ENCODE measurements at places on chromosomes 6 and 20.

- peak; percentile 65 for DNase-seq
Observed at GRCh38 chr6:12343122-12343439, 52.9 kb downstream of the EDN1 start.

DNA sequence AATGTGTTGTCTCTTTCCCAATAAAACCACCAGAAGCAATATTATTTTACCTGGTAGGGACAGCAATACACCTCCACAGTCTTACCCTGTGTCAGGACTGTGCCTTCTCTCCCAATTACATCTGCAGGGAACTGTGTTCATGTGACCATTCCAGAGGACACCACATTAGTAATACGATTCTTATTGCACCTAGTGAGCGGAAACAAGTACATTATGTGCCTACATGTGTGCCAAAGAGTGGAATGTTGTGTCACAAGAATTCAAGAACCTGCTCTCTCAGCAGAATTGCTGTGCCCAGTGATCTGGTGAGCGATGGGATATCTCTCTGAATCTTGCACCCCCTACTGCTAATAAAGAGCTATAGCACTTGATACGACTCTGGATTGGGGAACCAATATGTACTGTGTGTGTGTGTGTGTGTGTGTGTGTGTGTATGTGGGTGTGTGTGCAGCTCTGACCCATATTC, 57.4 kb upstream of the FOXC1 start:
- no peak for DNase-seq

- peak; percentile 33 for DNase-seq
Observed at GRCh38 chr6:46056906-46057529, 41.4 kb upstream of the CLIC5 start.

- no peak for DNase-seq
Observed at GRCh38 chr6:36977470-36977941, 8.5 kb downstream of the MTCH1 start.

DNA sequence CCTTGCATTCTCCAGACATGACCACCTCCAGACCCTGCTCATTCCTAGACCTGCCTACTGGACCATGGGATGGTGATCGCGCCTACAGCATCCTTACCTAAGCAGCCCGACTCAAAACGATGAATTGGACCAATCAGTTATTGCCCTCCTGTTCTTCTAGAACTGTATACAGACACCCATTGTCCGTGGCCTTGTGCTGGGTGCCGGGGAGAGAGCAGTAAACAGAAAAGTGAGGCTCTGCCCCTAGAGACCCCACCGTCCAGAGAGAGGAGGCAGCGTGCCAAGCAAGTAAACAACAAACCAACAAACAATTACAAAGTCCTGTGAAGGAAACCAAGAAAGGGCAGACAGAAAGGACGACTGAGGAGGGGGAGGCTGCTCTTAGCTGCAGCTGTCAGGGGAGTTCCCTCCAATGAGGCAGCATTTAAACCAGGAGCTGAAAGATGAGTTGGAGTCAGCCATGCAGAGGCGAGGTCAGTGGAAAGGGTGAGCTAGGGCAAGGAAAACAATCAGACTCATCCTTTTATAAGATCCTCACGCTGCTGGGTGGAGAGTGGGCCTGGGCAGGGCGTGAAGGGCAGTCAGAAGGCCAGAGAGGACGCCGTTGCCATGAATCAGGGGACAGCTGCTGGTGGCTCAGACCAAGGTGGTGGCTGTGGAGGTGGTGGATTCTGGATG, 37.6 kb upstream of the BLCAP start:
- DNase-seq = no peak

DNA sequence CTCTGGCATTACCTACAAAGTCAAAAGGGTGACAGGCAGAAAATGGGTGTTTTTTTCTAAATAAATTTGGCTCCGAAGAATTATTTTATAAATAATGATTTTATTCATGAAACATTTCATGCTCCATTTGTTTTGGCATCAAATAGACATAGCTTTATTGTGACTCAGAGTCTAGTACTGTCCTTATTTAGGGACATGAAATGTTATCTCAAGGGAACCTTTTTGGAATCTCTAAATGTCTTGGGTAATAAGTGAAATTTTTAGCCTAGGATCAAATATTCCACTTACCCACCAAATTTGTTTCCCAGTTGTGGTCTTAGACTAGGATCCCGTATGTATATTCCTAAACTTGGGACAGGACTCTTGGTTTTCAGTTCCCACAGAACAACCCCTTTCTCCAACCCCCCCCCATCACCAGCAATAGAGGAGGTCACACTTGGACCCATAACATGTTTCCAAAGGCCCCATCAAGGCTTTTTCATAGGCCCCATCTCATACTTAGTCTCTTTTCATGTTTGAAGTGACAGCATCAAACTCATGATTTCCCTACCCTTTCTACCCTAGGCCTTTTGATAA, 81.8 kb downstream of the JAG1 start:
- DNase-seq = no peak

DNA sequence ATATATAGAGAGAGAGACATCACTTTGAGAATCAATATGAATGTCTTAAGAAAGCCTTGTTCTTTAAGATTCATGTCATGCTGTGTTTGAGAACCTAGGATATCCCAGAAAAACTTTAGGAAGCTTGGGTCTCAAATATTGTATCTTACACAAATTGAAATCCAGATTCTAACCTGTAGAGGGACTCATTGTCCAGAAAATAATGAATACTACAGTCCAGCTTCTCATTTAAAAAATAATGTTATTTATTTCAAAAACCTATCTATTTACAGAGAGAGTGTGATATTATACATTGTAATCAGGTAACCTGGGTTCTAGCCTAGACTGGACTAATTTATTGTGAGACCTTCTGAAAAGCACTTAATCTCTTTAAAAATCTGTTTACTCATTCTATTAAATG, 4.2 kb downstream of the RFX6 start:
- no peak for DNase-seq

DNA sequence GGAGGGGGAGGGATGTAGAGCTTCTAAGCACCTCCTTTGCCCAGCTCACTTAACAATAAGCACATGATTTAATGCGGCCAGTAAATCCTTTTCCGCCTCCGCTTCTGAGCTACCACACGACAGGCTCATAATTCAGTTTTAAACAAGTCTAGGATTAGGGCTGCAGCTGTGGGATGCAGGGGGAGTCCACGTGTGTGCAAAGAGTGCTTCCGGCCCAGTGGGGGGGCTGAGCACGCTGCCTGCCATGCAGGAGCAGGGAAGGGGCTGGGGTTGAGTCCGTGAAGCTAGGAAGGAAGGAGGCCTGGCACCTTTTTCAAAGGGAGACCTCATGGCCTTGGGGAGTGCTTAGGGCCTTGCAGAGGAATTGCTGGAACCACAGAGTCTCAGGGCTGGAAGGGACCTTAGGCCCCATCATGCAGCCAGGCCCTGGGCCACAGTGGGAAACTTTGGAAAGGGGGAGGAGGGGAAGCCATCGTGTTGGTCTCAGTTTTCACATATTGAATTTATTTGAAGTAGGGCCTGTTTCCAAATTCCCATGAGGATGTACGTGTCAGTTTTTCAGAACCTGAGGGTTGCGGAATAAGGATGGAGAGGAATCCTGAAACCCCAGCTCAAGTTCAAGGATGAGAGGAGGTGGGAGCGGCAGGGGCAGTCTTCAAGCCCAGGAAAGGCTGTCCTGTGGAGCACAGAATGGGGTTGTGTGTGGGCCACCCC, 96.1 kb downstream of the VEGFA start:
- peak; percentile 74 for DNase-seq

DNA sequence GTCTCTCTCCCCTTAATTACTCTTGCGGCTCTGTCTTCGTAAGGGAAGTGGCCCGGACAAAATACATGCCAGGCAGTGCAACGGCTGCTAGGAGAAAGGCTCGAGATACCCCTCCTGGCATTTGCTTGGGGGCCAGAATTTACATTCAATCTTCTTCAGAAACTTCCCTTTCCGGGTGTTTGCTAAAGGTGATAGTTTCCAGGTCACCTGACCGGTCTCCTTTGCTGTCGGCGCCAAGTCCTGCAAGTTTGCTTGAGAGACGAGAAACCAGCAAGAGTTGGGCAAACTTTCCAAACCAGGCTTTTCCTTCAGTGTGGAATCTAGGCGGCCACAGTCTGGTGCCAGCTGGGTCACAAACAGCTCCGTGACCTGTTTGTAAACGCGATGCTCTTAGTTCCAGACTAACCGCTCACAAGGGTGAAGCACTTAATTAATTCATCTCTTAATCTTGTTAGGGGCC, 563 bp upstream of the SRSF3 start:
- DNase-seq = peak; percentile 56

DNA sequence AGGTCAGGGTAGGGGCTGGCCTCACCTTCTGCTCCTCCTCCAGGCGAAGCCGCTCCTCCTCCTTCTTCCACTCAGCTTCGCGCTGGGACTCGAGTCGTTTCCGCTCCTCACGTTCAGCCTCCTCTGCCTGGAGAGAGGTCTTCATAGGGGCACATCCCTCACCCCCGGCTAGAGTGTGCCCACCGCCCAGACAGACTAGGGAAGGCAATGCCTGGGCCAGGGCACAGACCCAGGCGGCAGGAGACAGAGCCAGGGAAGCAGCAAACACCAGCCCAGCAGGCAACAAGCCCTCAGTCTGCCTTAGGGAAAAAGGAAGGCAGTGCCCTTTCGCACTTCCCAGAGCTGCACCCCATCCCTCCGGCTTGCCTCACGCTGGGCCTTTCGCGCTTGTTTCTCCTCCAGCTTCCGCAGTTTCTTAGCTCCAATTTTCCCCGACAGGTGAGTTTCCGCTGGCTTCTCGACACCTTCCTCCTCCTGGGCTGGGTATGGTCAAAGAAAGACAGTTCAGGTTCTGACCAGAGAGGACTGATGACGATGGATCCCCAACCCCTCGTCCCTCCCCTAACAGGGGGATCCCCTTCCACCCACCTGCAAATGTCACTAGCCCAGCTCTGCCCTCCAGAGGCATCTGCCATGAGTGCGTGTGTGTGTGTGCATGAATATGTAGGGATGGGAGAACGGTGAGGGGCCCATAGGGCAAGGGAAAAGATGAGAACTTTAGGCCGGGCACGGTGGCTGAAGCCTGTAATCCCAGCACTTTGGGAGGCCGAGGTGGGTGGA, 4.3 kb downstream of the DDRGK1 start:
- no peak for DNase-seq

- no peak for DNase-seq
Observed at GRCh38 chr6:8389036-8389818, 46.1 kb downstream of the SLC35B3 start.

DNA sequence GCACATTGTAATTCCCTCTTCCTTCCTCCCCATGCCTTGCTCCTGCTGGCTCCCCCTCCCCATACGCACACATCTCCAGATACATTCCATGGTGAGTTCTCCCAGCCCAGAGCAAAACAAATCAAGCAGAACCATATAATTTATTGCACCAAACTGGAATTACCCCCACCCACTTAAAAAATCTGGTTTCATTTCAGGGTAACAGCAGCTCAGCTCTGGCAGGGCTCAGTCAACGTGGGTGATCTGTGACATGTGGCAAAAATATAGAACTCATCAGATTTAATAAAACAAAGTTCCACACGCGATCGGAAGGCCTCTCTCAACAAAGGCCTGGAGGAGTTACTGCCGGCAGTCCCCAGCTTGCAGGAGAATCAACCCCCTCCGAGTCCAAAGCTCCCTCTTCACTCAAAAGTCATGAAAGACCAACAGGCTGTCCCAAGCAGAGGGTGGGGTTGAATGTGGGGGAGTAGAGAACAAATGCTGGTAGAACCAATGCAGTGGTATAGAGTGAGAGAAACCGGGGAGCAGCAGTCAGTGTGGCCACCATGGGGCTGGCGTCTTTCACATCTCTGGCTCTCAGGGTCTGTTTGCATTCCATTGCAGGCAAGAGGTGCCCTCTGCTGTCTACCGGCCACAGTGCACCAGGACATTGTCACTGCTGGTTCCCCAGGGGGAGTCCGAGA, 323.3 kb upstream of the NT5E start:
- peak; percentile 41 for DNase-seq

DNA sequence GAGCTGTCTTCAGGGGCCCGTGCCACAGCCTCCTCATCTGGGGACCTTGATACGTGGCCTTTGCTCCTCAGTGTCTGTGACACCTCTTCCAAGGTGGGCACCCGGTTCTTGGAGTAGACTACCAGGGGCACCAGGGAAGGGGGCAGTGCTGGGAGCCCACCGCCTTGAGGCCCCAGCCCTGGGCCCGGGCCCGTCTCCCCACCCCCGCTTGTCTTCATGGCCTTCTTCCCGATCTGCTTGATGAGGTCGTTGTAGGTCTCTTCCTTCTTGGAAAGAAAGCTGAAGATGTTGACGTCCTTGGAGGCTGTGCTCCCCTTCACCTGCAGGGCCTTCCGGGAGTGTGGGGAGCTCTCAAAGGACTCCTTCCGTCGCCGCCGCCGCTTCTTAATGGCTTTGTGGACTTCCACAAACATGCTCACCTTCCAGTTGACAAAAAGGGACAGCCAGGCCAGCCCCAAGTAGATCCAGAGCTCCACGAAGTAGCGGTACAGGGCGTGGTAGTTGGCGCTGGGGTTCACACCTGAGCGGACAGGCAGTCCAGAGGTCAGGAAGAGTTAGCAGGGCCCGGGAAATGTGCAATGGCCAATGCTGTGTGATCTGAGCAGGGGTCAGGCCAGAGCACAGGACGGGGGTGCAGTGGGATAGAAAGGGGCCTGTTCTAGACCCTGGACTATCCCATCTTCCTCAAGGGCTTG, 37.9 kb downstream of the KCNK5 start:
- no peak for DNase-seq

- peak; percentile 75 for DNase-seq
Observed at GRCh38 chr6:41767112-41767833, 12.4 kb downstream of the FRS3 start.

GRCh38 chr6:151389618-151390275, 1.6 kb downstream of the ZBTB2 start:
- DNase-seq = peak; percentile 68

GRCh38 chr6:74115674-74116073, 419.7 kb downstream of the CD109 start:
- DNase-seq = peak; percentile 64

DNA sequence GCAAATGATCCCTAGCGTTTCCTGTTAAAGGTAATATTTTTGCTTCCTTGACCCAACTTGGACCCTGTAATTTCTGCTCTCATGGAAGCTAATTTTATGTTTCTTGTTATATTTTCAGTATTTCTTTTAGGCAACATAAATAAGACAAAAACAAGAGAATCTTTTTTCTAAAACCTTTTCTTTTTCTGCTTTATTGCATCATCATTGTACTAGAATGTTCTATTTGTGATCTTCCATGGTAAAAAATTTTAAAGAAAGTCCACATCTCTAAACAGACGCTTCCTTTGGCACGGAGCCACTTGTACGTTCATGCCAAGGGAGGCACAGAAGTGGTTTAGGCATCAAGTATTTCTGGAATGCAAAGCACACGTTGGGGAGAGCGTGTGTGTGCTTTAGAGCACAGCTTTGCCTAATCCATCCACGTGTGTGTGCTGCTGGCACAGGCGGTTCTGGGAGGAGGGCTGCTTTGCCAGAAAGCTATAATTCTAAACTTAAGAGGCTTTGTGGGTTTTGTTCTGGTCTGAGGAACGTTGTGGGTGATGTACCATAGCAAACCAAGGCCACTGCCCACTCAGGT, 98.3 kb downstream of the SASH1 start:
- DNase-seq = peak; percentile 98

- DNase-seq = no peak
Observed at GRCh38 chr20:48482790-48483189, 345.0 kb downstream of the PREX1 start.
